Stimulated activated CD4-positive, alpha-beta T cell treated with anti-CD3 and anti-CD28 coated beads, Interleukin-1b, Interleukin-23, amount 100 ng/mL, for 24 hours (primary cell): ENCODE measurements at places on chromosomes 12 and 14.

- no peak for DNase-seq
Observed at GRCh38 chr14:97523936-97524335, 726.8 kb downstream of the VRK1 start.

- no peak for DNase-seq
Observed at GRCh38 chr14:94040796-94041195, 14.7 kb downstream of the OTUB2 start.

DNA sequence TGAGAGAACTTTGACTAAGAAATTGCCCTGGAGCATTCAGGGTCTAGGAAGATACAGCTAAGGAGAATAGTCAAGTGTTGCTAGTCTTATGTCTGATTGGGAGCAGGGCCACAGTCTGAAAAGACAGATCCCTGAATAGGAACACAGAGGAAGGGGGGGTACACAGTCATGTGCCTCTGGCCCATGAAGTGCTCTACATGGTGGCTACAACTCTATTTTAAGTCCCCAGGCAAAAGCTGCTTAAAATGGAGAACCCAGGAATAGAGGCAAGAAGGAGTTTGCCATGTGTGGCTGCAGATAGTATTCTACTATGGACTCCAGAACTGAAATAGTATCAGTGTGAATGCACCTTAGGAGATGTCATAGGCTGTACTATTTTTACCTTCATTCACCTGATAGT, 118.0 kb upstream of the NPAS3 start:
- no peak for DNase-seq

DNA sequence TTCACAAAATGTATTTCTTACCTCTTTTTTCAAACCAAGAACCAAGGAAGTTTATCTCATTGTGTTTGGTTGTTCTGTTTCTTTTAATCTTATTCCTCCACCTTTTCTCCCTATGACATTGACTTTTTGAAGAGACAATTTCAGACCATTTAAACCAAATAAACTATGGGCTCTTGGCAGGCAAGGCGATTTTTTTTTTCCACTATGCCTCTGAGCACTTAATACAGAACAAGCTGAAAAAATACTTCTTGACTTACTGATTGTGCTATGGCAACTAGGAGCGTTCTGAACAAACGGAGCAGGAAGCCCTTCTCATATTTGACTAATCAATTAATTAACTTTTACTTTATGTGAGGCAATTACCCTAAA, 98.0 kb downstream of the ZNF664 start:
- no peak for DNase-seq

DNA sequence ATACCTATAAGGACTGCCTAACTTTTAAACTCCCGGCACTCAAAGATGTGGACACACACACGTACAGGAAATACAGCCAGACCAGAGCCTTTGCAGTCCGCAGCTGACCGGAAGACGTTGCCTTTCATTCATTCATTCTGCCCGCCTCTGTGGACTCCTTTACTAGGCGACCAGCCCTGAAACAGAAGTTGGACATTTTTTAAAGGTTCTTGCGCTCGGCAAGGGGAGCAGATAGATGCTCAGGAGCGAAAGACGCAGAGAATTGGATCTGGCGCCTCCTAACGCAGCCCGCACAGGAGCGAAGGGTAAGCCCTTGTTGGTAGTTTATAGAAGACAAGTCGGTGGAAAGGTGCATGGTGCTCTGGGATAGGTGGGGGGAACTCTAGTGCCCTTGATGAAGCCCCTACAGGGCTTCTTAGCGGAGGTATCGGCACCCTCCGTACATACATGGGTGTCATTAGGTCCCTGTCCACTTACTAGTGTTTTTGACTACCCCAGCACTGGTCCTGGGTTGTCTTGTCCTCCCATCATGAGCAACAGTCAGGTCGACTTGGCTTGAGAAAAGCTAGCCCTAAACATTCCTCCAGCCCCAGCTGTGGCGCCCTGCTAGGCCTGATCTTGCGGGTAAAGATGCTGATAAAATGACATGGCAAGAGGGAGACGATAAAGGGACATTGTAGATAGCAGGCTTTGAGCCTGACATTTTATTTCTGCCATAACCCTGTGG, at the start of gene KDM2B:
KDM2B (minus strand) TSS at position 65 of the 727 bp plus-strand sequence. CDS start 112 bp downstream, outside the sequence.
- no peak for DNase-seq

- no peak for DNase-seq
Observed at GRCh38 chr12:91958816-91959215, 186.8 kb downstream of the BTG1 start.

- no peak for DNase-seq
Observed at GRCh38 chr12:1182069-1182468, 191.0 kb downstream of the ERC1 start.

DNA sequence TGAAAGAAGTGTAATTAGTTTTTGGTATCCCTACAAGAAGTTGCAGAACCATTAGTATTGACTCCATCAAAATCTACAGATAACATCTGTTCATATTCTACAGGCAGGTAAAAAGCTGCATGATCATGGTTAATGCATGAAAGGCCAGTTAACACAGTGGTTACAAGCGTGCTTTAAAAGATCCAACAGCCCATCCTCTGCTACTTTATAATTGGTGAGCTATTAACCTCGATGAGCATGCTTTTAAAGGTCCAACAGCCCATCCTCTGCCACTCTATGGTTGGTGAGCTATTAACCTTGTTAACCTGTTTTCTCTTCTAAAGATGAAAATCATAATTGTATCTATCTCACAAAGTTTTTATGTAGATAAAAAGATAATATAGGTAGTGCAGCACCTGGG, 289.3 kb downstream of the DUSP6 start:
- no peak for DNase-seq

- no peak for DNase-seq
Observed at GRCh38 chr12:40312982-40313576, 88.3 kb downstream of the LRRK2 start.
